Occipital lobe (tissue), 3 donors: ENCODE measurements at places on chromosomes 2 and 18.

DNA sequence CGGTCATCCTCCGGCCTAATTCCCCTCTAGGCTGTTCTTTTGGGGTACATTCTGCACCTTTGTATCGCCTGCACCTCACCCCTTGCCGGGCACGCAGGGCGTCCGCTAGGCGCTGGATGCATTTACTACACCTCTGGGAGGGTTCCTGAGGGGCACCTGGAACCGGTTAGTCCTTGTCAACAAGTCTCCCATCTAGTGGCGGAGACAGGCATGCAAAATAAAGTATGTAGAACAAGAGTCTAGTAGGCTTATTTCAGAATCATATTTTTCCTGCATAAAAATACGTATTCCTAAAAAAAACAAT, 705 bp upstream of the TEX261 start:
- DNase-seq, result no peak

DNA sequence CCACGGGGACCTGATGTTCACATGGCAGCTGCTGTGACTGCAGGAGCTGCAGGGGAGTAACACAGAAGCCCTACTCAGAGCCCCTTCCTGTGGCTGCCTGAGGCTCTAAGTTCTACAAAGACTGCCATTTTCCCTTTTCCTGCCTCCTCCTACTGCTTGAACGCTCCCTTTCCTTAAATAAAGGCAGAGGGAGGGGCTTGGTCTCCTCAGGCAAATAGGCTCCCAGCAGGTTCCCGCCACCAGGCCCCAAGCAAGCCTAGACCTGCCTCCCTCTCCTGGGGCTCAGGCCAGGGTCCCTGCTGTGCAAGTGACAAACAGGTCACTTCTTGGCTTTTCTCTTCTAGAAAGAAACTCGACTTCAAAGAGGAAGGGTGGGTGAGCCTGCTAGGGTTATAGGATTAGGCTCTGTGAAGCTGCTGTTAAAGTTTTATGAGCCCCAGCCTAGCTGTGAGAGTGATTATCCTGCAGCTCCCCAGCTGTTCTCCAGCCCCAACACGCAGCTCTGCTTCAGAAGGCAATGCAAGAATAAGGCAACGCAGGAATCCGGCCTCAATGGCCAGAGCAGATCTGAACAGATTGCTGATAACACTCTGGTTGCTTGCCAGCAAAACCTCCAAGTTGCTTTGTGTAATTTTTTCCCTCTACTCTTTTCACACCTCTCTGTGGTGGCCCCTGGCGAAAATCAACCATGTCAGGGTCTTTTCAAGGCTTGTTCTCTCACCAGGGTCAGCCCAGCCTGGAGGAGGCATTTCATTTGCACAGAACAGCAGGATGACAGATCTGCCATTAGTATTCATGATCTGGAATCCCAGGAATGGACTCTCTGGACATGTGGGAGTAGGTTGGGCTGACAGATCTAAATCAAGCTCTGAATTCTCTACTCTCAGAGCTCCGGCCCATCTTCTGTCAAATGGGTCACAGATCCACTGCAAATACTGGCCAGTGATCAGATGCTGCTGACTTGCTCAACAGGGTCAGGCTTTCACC, 71.3 kb downstream of the MRO start:
- DNase-seq, result no peak

DNA sequence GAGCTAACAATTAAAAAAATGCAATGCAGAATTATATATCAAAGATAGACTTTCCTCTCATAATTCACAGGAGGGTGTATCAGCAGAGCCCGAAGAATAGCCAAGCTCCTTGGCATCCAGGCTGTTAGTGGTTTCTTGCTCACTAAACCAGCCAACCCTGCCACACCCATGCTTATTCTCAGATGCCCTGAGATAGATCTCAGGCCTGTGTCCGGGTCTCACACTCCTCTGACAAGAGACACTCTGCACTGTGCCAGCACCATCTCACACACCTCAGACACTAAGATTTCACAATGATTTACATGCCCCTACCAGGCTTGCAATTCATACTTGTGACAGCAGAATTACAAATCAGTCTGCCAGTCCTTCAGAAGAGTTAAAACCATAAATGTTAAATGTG, 64.5 kb downstream of the OSBPL1A start:
- no peak for DNase-seq

GRCh38 chr2:65046633-65047407, 9.4 kb upstream of the CEP68 start:
- DNase-seq, result no peak

- DNase-seq, result no peak
These were observed 95.3 kb upstream of the FAM136A start for GRCh38 chr2:70397186-70397585.

DNA sequence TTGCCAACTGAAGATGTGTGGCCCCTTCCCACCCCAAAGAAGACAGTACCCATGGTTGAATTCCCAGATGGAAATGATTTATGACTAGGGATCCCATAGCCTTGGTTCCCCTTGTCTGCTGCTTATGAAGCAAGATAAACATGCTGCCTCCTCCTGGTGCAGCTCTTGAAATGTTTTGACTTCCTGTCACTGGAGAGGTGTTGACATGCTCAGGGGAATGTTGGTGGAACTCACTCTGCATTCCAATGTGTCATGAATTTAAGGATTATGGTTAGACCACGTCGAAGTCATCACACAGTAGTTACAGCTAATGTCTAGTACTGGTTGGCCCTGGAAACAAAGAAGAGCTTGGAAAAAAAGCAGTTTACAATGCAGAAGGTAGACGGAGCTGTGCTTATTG, 69.0 kb upstream of the FAM110C start:
- no peak for DNase-seq

DNA sequence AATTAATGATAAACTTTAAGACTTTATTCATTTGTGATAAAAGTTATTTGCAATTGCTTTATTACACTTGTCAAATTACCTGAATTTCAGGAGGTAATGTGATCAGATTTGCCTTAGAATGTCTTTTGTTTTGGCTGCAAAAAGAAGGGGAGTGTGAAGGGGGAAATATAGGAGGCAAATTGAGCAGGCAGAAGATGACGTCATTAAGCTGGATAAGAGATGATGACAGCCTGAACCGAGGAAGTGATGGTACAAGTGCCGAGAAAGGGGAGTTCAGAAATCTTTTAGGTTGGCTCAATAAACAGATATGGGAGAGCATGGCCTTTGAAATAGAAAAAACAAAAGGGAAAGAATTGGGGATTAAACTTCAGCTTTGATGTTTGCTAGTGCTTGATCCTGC, 73.0 kb upstream of the TTN start:
- DNase-seq, result no peak

- DNase-seq, result no peak
These were observed 44.9 kb upstream of the ASB18 start for GRCh38 chr2:236308855-236309668.

- DNase-seq, result no peak
These were observed 448.4 kb upstream of the GCFC2 start for GRCh38 chr2:76159042-76159648.

- DNase-seq, result no peak
These were observed 50.5 kb upstream of the ZNF516 start for GRCh38 chr18:76545433-76546087.

DNA sequence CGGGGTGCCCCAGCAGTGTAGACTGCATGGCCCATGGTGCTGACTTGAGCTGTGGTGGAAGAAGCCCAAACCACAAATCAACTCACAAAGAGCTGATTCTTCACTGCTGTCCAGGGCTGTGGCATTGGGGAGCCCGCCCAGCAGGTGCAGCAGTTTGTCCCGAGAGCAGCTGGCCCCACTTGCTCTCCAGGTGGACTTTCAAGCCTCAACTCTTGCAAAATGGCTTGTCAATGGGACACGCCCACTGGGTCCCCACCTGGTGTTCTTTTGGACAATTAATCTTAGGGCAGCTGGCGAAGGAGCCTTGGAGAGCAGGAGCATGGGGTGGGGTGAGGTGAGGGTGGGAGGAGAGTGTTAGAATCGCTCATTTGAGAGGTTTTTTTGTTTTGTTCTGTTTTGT, 117.9 kb downstream of the MYCN start:
- DNase-seq, result no peak

GRCh38 chr2:220228310-220229006, 601.0 kb downstream of the SLC4A3 start:
- no peak for DNase-seq

DNA sequence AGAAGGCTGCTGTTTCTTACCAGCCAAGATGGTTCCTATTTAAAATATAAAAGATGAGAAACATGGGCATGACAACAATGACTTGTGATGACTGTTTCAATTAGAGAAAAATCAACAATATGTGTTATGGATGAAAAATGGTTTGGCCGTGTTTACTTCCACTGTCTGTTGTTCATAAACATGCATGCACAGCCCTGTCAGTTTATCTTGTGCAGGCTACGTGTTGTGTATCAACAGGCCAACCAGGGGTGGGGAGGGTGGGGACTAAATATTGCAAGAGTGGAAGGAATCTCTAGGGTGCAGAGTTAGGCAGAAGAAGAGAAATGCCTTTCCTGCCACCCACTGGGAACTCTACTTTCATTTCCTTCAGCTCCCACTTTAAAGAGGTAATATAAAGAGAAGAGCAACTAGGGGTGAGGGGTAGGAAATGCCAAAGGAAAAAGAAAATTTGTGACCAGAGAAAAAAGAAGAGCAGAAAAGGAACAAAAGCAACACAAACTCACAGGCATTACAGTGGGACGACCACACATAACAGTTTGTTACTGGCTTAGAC, 116.8 kb upstream of the MEIS1 start:
- no peak for DNase-seq

DNA sequence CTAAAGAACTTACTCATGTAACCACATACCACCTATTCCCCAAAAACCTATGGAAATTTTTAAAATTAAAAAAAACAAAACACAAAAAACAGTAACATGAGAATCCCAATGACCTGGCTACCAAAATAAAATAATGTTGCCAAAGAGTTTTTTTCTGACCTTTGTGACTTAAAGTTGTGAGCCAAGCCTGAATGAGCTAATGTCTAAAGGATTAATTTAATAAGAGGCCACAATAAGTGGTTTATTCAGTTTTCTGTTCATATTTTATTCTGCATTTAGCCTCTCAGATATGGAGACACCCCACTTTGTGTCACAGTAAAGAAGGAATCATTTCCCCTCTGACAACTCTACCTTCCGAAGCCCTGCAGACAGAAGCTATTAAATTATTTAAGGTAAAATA, 42.6 kb upstream of the DYNC2LI1 start:
- DNase-seq, result no peak
